ENCODE measurements at places on chromosomes 1 and 21. TPM values are rescaled to one million over a fixed set of nuclear protein-coding genes. Genes with fewer than 3 reads are reported as not detected.
A peak's percentile ranks its signal among the peaks of the same experiment; 100 is the strongest.

- DNase-seq = no peak
These were observed 33.3 kb downstream of the RCC2 start for GRCh38 chr1:17405898-17406759.

DNA sequence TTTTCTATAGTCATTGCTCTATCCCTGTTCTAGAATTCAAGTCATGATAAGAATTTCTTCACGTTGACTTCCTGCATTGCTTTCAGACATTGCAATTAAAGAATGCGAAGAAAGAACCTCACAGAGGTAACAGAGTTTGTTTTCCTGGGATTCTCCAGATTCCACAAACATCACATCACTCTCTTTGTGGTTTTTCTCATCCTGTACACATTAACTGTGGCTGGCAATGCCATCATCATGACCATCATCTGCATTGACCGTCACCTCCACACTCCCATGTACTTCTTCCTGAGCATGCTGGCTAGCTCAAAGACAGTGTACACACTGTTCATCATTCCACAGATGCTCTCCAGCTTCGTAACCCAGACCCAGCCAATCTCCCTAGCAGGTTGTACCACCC, 10.6 kb downstream of the APCS start:
- no peak for DNase-seq

Gene CPLANE2
- 4.4 TPM for total RNA-seq

GRCh38 chr1:37325010-37325409, 149.4 kb upstream of the ZC3H12A start:
- no peak for DNase-seq

DNA sequence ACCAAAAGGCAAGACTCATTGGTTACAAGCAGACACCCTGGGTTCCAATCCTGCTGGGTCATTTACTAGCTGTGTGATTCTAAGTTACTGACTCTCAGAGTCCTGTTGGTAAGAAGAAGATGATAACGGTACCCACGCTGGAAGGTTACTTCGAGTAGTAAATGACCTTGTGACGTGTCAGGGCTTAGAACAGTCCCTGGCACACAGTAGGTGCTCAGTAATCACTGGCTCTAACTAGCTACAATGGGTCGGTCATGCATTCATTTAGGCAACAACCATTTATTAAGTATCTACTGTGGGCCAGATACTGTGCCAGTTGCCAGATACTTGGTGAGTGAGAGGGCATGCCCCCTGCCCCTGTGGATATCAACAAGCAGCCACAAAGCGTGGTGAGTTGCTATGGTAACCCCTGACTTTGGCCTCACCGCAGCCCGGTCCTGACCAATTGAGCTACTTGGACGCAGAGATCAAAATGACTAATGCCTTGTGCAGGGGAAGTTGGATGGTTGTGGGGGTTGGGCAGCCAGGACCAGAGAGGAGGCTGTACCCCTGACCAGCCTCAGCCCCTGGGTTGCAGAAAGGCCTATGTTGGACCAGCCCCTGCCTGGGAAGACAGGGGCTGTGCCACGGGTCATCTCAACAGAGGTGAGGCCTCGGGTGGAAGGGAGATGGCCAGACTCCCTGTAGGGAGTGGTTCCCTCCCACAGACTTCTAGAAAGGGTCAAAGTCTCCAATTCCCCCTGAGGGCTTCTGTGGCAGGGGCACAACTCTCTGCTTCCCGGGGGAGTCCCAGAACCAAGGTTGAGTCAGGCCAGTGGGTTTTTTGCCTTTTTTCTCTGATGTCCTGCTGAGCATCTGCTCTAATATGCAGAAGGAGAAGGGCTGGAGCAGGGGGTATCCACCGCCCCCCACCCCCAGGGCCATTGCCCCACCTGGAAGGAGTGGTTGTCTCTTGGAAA, 16.0 kb downstream of the DHRS3 start:
- DNase-seq = no peak

DNA sequence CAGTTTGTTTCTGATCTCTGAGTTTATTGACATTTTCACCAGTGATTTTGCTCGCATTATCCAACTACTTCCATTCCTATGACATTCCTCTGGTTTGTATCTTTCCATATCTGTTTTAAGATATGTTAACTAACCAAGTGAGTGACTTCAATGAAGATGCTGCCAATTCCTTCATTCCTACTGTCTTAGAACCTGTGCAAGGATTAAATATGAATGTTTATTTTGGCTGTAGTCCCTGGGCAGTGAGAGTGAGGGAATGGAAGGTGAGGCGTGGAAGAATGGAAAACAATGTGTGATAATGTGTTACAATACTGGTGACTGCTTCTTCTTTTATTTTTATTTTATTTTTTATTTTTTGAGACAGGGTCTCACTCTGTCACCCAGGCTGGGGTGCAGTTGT, 183.0 kb downstream of the SDCCAG8 start:
- DNase-seq = no peak

DNA sequence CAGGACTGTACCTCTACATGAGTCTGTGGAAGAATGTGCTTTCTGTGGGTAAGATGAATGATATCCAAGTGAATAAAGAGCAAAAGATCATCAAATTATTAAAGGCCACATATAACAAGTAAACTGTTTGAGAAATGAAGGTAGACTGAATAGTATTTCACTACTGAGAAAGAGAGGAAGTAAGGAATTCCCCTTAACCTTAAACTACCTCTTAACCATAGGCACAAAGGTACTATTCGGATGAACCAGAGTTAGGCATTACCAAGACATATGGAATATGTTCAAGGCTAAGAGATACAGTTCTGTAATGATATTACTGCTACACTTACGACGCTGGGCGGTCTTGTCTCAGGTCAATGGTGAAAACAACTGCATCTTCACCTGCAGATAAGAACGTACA, 25.5 kb downstream of the DCAF8 start:
- DNase-seq = no peak

Gene FUCA1
- total RNA-seq = 21.0 TPM

DNA sequence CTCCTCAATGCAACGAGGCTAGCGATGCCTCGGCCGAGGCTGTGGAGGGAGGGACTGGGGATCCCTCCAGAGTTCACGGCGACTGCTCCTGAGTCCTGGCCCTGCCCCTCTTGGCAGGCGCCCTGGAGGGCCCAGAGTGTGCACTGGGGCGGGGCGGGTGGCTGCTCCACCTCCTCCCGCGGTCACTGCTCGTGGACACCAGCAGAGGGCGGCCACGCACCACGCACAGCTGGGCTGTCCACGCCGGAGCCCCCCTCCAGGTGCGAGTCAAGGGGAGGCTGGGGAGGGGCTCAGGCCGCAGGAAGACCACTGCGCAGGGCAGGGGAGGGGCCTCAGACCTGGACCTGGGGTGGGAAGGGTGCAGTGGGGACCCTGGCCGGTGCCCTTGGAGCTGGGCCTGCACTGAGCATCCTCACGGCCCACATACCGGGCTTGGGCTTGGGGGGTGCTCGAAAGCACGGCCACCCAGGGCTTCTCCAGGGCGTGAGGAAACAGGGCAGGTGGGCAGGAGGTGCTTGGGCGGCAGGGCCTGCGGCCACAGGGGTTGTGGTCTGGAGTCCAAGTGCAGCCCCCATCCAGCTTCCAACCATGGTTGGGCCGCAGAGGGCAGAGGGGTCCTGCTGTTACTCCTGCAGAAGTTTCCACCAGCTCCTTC, 20.6 kb upstream of the TTC34 start:
- no peak for DNase-seq

- no peak for DNase-seq
These were observed at the start of gene AADACL3 for GRCh38 chr1:12715896-12716437. Gene AADACL3, plus strand, starts transcription at chr1:12716110. Its CDS starts 67 bp downstream, at chr1:12716177.

GRCh38 chr1:50262436-50262835, 153.7 kb downstream of the ELAVL4 start:
- no peak for DNase-seq

DNA sequence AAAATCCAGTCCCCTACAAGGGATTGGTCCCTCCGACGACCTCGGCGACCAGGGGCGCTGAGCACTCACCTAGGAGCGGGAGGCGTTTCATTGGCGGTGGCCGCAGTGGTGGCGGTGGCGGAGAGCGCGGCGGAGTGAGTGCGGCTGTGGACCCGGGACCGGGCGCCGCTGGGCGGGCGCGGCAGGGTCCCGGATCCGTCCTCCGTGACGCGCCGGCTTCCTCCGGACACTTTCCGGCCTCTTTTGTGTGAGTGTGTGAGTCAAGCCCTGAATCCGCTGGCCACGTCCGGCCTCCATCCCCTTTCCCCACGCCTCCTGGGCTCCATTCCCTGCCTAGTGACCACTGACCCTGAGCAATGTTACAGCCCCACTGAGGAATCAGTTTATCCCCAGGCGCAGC, at the start of gene ADGRL4:
TSS of gene ADGRL4 (minus strand) at position 167 of the 400 bp plus-strand sequence. CDS start at position 91, 76 bp downstream.
- peak; percentile 60 for DNase-seq

Gene OR2M2
- not detected for total RNA-seq

DNA sequence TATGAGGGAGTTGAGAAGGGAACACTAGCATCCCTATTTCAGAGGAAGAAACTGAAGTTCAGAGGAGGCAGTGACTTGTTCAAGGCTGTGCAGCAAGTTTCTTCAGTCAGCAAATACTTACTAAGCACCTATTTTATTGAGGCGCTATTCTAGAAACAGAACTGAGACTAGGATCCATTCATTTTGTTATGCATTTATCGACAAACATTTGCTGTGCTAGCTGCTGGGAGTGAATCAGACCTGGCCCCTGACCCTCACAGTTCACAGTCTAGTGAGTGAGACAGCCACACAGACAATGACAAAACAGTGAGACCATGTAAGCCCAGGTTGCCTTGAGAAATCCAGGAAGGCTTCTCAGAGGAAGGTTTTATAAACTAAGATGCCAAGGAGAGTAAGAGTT, 28.2 kb downstream of the TRIM62 start:
- no peak for DNase-seq

Gene PPIAL4G
- total RNA-seq = not detected

GRCh38 chr1:199247891-199248290, 609.1 kb downstream of the PTPRC start:
- no peak for DNase-seq

Gene TRIM58
- 2.6 TPM for total RNA-seq

- no peak for DNase-seq
These were observed 488.6 kb upstream of the RGS18 start for GRCh38 chr1:191669629-191670028.

DNA sequence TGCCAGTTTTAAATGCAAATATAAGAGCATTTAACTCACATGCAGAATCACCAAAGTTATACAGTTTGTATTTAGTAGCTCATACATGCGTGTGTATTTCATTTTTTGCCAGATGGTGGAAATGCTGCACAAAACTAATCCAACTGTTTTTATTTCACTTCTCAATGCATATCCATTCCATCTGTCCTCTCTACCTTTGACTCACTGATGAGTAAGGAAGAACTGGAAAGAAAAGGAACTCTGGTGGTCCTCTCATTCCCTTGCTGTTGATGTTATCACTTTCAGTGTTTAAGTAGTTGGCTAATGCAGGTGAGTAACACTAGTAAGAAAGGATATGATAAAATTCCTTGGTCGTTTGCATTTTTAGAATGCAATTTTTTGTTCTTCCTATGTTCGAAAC, 5.7 kb upstream of the SLC1A7 start:
- DNase-seq = no peak

GRCh38 chr1:219506473-219506899, 106.4 kb downstream of the ZC3H11B start:
- DNase-seq = no peak
